ENCODE measurements at places on chromosomes 11 and 22. TPM values are rescaled to one million over a fixed set of nuclear protein-coding genes. Genes with fewer than 3 reads are reported as not detected.

DNA sequence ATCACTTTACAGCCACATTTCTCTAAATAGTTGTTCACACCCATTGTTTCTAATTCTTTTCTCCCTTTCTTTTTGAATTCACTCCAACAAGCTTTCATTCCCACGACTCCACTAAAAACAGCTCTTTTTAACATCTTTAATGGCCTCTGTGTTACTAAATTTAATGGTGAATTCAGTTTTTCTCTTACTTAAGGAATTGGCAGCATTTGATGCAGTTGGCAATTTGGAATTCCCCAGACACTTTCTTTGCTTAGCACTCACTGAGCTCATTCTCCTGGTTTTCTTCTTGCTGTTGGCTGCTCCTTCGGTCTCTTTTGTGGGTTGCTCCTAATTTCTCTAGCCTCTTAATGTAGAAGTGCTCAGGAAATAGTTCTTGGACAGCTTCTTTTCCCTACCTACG lies 40.5 kb upstream of the OR9Q1 start:
- no peak for DNase-seq

The BRSK2 gene
- polyA plus RNA-seq, result 0.64 TPM

DNA sequence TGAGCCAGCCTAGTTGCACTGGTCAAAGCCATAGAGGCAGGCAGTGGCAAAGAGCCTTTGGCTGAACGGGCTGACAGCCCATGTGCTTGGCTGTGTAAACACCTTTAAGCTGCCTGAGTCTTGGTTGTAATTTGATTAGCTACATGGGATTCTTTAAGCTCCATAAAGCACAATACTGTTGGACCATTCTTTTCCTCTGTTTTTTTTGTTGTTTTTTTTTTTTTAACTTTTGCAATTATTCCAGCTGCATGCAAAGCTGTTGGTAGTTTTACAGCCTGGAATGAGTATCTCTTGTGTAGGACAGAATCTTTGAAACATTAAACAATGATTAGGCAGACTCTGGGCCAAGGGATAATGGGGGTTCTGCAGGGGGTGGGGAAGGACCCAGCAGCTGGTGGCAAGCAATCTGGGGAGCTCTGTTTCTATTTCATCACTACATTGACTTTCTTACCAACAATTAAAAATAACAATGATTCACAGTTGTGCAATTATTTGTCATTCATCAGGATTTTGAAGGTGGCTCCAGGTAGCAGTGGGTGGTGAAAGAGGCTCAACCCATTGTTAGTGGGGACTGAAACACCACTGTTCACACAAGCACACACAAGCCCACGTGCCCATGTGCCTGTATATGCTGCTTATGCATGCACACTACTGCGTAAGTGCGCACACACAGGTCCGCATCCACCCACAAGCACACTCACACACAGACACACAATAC lies 69.5 kb upstream of the CSNK2A3 start:
- no peak for DNase-seq

The VPREB1 gene
- not detected for polyA plus RNA-seq

The OR6T1 gene
- polyA plus RNA-seq, result not detected

GRCh38 chr11:34191578-34191977 lies 86.1 kb downstream of the NAT10 start:
- DNase-seq, result no peak

The OR52I2 gene
- not detected for polyA plus RNA-seq

The KDM4E gene
- polyA plus RNA-seq, result not detected
